ENCODE measurements at places on chromosomes 1 and 21.

DNA sequence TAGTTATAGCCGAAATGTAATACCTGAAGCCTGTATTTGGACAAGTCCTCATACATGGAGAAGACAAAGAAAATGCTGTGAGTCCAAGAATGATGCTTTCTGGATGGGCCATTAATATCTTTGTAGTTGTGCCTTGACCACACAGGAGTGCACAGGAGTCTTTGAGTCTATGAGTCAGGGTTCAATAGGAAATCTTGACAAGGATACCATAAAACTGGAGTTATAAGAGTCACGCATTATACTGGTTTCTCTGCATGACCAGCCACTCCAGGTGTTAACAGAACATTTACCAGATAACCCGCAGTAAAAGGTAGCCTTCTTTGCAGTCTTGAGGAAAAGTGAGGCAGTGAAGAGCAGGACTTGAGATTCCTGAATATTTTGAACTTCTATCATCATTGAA is 464.6 kb upstream of the PKN2 start:
- DNase-seq: no peak

DNA sequence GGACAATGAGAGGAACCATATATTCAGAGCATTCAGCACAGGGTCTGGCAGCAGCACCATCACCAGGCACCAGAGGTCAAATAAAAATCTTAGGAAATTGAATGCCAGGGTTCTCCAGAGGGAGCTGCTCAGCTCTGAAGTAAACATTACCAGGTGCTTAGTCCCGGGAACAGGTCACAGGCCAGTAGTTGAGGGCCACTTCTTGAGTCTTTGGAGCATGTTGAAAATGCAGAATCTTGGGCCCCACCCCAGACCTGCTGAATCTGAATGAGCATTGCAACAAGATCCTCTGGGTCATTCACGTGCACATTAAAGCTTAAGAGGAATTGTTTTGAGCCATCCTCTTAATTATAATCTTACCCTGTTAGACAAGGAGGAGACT is 33.8 kb downstream of the PHC2 start:
- no peak for DNase-seq

DNA sequence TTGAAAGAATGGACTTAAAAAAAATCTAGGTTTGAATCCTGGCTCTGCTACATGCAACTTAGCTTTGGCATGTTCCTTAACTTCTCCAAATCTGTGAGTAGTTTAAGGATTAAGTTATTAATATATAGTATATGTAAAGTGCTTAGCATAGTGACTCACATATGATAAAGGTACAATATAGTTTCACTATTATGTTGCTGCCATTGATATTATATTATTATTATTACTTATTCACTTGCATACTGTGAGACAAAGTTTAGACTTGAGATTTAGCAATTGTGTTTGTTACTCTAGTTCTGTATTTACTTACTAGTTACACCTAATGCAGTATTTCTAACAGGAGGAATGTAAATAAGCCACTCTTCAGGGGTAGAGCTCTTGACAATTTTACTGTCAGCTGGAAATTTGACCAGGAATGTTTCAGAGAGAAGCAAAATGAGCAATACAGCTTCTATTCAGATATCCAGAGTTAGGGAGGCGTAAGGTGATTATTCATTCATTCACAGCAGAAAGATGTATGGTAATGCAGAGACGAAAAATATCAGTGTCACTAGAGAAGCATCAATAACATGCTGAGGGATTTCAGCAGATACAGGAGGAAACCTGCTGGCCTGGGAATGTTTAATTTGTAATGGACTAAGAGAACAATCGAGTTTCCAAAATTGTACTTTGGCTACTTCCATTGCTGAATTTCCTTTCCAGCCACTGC is 25.5 kb downstream of the RGS7 start:
- DNase-seq: no peak

DNA sequence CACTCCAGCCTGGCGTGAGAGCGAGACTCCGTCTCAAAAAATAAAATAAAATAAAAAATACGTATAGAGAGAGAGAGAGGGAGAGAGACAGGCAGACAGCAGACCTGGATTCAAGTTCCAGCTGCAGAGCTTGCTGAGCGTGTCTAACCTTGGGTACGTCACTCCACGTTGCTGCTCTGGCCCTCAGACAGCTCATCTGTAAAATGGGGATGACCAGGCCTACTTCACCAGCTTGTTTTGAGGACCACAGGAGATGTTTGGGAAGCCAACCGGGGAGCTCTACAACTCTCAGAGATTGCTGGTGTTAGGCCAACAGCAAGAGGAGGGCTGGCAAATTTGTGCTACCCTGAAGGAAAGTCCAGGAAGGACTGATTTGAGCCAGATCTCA is 499 bp upstream of the TRAF5 start:
- no peak for DNase-seq

DNA sequence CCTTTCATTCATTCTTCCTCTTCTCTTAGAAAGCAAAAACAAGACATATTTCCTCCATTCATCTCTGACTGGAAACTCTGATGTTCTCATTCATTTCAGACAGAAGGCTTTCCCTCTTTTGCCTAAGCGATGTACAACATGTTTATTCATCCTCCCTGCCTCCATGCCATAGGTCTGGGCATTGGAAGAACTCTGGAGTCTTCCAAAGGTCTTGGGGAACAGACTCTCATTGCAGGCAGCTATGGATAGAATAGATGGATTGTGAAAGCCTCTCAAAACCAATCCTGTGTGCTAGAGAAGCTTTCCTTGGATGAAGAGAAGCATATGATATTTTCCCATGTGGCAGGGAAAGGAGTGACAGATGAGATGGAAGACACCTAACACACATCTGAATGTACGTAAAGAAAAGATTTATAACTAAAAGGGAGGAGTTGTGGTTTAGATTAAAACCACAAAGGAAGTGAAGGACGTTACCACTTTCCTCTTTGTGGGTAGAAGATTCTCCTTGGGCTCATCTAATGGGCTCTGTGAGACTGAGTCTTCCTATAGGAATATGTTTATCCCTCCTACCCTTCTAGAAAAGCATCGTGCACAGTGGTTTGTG is 38.7 kb downstream of the BCL9 start:
- no peak for DNase-seq

GRCh38 chr1:119582801-119583200 is 65.3 kb downstream of the ZNF697 start:
- DNase-seq: peak; percentile 45

DNA sequence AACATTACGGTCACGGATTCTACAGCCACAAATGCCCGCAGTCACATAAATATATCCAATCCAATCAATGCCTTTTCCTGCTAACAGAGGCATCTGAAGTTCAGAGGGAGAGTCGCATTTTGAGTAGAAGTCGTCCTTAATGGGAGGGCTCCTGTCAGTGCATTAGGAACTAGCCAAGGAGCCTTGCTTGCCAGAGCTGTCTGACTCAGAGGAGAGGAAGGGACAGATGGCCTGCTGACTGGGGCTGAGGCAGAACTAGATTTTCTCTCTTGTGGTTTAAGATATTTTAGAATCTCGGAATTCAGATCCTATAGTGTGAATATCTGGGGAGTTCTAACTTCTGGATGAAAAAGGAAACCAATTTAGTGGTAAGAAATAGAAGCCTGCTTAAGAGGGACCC is 10.6 kb downstream of the XKR8 start:
- no peak for DNase-seq

DNA sequence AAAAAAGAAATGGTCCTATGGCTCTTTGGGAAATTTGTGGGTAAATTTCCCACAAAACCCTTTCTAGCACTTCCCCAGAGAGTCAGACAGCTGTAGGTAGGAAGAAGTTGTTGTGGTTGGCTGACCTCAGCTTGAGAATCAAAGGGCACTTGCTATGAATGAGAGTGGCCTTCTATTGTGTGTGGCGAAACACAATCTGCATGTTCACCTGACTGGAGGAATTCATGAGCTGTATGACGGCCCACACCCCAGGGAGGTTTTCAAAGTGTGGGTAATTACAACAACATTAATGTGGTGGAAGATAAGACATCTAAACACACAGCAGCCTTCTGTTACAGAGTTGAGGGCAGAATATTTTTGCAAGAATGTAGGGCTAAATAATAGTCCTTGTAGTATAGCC is 38.8 kb downstream of the NGF start:
- no peak for DNase-seq

DNA sequence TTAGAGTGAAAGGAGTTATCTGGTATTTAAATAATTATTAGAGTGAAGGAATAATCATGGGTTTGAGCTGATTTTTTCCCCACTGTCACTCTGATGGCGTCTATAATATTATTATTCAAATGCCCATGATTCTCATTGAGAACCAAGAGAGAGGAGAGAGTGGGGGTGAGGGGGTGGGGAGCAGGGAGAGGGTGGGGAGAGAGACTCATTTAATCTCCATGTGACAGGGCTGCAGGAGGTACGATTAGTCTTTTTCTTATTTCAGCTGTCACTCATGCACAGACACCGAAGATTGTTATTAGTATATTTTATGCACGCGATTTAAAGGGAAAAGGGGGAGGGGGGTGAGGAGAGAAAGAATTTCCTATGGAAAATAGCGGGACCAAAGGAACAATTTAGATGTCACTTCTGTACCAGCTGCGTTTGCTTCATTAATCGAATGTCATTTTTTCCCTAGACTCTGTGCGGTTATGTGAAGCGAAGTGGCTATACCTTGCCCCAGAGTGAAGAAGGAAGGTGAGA is 19.9 kb downstream of the PLXNA2 start:
- DNase-seq: no peak

DNA sequence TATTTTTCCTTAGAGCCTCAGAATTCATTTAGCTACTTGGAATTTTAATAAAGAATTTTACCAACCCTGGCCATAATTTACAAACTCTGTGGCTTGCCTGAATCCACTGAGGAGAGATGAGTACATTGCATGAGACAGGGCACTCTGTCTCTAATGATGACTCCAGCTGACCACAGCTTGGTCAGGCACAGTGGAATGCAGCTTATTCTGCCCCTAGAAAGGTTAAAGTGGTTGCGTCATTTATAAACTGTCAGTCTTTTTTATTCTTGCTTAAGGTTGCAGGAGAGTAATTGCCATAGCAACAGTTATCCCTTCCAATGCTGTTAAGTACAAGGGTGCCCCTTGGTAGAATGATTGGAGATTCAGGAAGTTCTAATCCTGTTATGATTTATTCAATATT is 28.3 kb downstream of the PDE4B start:
- DNase-seq: no peak

DNA sequence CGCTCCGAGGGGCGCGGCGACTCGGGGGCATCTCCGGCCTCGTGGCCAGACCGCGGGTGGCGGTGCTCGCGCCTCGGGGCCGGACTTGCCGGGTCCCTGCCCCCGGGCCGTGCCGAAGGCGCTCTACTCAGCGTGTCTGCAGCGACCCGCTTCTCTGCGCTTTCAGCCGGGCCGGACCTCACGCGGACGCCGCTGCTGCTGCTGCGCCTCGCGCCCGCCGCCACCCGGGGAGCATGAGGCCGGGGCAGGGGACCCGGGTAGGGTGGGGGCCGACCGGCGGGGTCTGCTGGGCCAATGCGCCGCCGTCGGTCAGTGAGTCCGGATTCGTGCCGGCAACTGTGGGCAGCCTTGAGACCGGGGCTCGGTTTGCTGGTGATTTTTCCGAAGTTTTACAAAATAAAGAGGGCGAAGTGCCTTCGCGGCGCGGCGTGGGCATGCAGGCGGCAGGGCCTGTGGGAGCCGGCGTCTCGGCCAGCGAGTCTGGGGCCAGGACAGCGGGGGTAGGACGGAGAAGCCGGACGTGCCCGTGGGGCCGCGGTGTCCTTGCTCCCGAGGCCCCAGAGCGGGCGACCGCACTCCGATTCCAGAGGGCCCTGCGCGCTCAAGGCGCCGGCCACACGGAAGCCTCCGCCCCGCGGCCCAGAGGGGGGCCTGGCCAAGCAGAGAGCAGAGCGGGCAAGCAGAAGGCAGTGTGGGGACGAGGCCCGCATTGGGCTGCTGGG is 749 bp downstream of the FAM163A start:
- no peak for DNase-seq

DNA sequence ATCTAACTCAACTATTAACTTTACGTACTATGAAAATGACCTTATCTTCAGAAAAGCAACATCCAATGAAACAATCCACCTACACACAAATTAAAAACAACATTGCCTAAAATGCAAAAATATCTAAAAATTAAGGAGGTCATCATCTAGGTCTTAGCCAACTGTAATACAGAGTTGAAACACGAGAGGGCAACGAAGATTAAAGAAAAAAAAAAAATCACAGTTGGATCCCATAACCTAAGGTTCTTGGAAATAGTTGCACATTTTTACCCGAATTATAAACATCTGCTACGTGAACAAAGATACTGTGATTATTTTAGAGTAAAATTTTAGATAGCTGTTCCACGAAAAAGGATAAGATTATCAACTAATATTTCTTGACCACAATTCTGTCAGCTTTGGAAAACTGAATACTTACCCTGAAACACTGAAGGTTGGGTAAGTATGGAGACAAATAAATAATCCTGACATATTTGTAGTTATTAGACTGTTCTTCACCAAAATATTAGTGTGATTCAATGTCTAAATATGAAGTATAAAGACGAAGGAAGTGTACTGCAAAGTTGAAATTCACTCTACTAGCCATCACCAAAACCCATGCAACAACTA is 88.0 kb upstream of the AK4 start:
- no peak for DNase-seq
